ENCODE measurements at places on chromosomes 7 and 10.

- DNase-seq: peak; percentile 36
Observed at GRCh38 chr7:131109759-131110296, 217.8 kb upstream of the MKLN1 start.

- no peak for DNase-seq
Observed at GRCh38 chr10:48632166-48632565, 27.3 kb upstream of the ARHGAP22 start.

GRCh38 chr7:142104550-142105527 is 6.7 kb upstream of the MGAM2 start:
- no peak for DNase-seq

DNA sequence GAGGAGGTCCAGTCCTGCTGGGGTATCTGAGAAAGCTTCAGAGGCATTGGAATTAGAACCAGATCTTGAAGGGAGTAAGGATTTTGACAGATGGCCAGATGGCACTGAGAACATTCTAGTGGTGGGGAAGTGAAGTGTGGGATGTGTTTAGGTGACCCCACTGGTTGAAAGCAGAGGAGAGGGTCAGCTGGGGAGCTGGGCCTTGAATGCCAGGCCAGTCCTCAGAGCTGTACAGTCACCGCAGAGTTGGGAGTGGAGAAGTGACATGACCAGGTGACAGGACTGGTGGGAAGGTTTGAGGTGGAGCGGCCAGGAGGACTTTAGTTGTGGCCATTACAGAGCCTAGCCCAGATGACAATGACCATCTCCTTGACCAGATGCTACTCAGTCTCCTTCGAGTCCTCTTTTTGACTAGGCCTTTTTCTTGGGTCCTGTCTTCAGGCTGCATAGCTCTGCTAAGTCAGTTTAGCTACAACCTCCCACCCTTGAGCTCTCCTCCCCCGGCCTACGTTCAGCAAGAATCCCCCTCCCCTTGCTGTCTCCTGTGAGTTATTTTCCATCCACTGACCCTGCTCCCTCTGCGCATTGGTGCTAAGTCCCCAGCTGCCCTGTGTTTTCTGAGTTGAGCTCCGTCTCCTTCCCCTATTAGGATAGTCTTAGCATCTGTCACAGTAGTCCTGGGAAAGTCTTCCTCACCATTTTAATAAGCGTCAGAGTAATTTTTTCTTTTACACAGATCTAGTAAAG is 56.3 kb downstream of the CCNY start:
- no peak for DNase-seq

DNA sequence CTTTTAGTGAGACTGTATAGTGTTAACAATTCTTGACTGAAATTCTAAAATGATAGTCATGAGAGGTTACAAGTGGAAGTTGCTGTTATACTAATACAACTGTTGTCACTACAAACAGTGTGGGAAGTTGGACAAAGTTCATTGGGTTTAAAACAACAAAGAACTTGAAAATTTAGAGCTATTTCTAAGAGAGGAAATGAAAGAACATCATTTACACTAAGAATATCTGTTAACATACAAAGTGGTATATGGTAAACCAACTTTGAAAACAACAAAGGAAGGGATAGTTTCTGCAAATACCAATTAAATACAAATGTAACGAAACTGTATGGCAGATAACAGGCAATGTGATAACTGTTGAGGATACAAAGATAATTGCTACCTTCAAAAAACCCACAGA is 11.6 kb downstream of the MTPN start:
- no peak for DNase-seq

DNA sequence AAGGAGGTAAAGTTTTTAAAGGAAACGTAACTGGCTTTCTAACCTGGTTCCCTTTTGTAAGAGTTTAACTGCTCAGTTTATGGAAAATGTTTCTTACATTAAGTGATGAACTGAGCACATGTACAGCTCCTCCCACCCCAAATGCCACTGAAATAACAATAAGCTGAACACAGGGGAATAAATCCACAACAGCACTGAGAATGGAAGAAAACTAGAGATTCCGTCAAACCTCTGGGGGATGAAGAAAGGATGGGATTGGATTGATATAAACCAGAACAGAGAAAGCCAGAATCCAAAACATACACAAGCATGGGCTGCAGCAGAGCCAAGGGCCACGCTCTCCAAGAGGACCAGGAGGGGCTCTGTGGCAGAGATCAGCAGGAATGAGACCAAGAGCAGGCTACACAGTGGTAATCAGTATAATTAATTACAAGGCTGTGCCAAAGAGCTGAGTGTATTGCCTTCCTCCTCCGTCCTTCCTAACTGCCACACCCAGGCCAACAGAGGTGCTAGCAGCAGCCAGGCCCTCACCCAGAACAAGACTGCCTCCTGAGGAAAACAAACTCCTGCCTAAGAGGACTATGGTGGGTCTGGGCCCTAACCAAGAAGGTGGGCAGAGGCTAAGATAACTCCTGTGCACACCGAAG is 73.9 kb downstream of the KIAA1549 start:
- DNase-seq: no peak

DNA sequence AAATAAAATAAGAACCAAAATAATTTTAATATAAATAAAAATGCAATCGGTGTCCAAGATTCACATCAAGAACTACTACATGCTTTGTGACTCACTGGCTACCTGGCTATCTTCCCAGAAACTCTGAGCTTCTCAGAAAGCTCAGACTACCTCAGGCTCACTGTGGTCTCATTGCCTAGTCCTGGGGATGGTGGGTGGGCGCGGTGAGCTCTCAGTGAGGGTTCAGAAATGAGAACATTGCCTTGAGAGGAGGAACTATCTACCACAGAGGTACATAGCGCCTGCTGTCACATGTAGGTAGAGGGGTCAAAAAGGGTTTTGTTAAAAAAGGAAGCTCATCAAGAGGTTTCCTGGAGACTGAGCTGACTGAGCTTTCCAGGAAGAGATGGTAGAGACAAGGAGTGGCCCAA is 108.0 kb downstream of the WDFY4 start:
- no peak for DNase-seq

DNA sequence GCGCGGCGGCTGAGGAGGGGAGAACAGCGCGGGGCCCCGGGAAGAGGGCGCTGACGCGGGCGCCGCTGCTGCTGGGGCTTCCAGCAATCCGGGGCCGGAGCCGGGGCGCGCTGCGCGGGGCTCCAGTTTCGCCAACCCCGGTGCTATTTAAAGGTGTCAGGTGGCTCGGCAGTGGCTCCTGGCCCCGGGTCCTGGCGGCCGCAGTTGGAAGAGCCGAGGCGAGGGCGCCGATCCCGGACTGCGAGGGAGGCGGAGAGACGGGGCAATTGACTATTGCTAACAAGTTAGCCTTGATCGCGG is 347 bp downstream of the LBX1 start:
- DNase-seq: no peak

- no peak for DNase-seq
Observed at GRCh38 chr10:132796846-132797245, 10.9 kb upstream of the NKX6-2 start.

DNA sequence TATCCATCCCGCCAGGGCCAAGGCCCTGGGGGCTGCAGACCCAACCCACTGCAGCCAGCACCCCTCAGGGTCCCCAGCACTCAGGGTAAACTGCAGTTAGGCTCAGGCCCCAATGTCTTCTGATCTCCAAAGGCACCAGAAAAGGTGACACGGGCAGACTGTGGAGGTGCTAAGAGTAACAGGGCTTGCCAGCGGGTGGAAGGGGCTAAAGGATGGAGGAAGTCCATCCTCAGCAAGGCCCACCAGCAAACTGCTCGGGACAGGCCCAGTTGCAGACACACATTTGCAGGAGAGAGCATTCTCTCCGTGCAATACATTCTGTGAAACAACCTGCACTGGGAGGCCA is 95.6 kb upstream of the DDC start:
- no peak for DNase-seq

GRCh38 chr7:110877016-110877415 is 213.9 kb upstream of the LRRN3 start:
- DNase-seq: no peak

DNA sequence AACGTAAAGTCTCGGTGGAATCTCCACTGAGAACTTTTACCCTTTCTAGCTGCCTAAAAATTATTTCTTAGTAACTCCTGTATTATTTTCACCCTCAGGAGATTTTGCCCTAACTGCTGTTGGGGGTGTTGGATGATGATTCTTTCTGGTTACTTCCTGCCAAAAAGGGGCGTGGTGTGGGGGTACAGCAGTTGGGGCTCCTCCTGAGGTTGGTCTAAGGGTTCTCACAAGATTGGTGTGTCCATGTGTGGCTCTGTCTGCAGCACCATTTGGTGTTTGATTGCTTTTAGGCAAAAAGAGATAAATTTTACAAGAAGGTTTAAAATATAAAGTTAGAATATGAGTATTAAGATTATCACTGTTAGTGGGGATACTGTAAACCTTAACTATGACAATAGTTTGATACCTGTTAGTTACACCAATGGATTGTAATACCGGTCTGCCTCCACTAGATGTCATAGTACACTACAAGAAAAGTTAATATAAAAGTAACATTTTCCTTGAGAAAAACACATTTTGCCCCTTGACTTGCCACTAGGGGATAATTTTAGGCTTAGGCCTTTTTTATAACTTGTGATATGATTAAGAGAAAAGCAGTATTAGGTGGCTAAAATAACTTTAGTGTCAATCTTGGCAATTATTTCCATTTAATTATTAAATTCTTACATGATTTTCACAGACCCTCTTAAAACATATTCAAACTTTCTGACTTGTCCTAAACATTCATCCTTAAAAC is 928.7 kb downstream of the IPMK start:
- DNase-seq: no peak

- no peak for DNase-seq
Observed at GRCh38 chr10:97726636-97727178, 10.2 kb upstream of the ZFYVE27 start.

- DNase-seq: no peak
Observed at GRCh38 chr7:19442016-19442785, 266.6 kb downstream of the POLR1F start.

GRCh38 chr10:76626386-76626785 is 1011.2 kb downstream of the KCNMA1 start:
- DNase-seq: no peak

- DNase-seq: no peak
Observed at GRCh38 chr10:4586776-4587175, 239.2 kb upstream of the AKR1E2 start.

GRCh38 chr7:16841681-16842080 is 36.9 kb upstream of the AGR2 start:
- no peak for DNase-seq

DNA sequence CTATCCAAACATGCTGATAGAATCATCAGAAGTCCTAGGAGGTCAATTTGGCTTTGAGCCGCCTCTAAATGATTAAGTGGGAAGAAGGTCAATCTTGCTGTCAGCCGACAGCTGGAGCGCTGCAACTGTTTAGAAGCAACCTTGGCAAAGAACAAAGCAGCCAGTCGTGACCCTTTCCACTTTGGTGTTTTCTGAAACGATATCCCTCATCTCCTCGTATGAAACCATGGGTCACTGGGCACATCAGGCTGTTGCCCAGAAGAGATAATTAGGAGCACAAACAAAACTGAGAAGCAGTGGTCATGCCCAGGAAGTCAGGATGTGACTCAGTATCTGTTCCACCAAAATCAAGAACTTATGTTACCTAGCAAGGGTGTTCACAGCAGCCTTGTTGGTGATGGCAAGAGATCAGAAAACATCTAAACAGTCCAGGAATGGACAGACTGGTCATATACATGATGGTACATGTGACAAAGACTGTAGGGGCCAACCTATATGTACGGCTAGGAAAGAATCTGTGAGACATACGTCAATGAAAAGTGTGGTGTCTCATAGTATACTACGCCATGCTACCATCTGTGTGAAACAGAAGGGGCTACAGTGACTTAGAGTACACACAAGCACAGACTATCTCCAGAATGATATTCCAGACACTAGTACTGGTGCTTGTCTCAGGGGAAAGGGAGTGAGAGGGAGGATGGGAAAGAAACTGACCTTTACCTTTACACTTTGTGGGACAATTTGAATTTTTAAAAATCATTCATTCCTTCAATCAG is 22.4 kb downstream of the STN1 start:
- no peak for DNase-seq

DNA sequence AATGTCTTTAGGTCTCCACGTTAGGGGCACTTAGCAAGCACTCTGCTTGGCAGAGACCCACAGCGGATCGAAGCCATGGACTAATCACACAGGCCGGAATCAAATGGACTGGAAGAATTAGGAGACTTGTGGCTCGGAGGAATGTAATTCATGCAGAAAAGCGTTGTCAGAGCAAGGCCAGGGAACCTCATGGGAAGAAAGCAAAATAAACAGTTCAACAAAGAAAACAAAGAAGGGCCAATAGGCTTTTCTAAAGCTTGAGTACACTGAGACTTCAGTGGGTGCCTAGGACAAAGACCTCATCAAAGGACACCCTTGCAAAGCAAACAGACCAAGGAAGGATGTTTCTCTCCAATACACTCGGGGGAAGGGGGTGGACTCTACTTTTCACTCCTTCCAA is 171.1 kb downstream of the GLI3 start:
- DNase-seq: no peak

DNA sequence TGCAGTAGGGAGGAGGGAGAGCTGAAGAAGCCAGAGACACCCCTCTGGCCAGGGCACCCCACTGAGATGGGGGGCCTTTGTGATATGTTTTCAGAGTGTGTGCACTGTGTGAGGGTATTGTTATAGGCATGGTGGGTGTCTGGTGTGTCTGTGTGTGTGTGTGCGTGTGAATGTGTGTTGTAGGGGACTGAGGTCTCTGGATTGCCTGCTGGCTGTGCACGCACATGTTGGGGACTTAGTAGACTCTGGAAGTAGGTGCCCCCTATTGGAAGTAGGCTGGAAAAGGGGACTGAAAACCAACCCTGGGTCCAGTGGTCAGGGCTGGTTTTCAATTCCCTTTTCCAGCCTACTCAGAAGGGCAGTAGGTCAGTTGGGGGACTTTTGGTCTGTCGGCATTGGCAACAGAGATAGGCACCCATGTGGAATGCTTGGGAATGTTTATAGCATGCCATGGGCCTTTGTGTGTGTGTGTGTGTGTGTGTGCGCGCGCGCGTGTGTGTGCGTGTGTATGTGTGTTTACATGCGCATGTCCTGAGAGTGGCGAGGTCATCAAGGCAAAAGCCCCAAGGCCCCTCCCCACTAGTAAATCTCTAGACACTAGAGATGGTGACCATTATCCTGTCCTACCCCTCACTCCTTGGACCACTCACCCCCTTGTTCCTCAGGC is 78.8 kb downstream of the HIF1AN start:
- DNase-seq: no peak
